ENCODE measurements at places on chromosomes 16 and 17. TPM values are rescaled to one million over a fixed set of nuclear protein-coding genes. Genes with fewer than 3 reads are reported as not detected.

HS3ST2 gene
- total RNA-seq = 0.26 TPM

DHRS7C gene
- not detected for total RNA-seq

MYH8 gene
- total RNA-seq = not detected

TBC1D28 gene
- total RNA-seq = not detected

TERB1 gene
- total RNA-seq = not detected

CPHXL2 gene
- not detected for total RNA-seq

CCL2 gene
- 49.8 TPM for total RNA-seq

TBC1D3C gene
- not detected for total RNA-seq

HSD11B2 gene
- 13.8 TPM for total RNA-seq

LPO gene
- total RNA-seq = not detected
